ENCODE measurements at places on chromosomes 11 and 22.

- no peak for DNase-seq
Measured at GRCh38 chr22:45172881-45173585, 9.3 kb downstream of the NUP50 start.

DNA sequence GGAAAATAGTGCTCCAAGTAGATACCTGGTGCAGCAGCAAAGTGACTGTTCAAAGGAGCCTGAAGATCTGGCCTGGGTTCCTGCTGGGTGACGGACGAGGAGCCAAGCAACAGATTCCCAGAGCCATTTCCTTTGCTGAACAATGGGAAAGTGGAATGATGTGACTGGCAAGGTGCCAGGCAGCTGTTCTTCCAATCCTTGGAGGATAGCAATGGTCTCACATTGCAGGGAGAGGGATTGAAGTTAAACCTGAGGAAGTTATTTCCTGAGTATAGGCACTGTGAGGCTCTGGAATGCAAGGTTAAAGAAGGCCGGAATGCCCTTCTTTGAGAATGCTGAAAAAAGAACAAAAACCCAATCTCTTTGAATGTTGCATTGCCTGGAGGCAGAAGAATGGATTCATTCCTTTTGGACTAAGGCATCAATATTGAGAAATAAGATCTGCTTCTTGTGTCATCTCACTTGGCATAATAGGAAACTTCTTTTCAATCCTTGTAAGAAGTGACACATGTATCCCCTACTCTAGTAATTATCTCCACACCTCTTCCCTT, 223.8 kb downstream of the BLID start:
- no peak for DNase-seq

- DNase-seq, result no peak
Measured at GRCh38 chr11:94171693-94172440, 43.2 kb downstream of the PANX1 start.

- DNase-seq, result no peak
Measured at GRCh38 chr11:108873941-108874340, 209.1 kb downstream of the DDX10 start.

DNA sequence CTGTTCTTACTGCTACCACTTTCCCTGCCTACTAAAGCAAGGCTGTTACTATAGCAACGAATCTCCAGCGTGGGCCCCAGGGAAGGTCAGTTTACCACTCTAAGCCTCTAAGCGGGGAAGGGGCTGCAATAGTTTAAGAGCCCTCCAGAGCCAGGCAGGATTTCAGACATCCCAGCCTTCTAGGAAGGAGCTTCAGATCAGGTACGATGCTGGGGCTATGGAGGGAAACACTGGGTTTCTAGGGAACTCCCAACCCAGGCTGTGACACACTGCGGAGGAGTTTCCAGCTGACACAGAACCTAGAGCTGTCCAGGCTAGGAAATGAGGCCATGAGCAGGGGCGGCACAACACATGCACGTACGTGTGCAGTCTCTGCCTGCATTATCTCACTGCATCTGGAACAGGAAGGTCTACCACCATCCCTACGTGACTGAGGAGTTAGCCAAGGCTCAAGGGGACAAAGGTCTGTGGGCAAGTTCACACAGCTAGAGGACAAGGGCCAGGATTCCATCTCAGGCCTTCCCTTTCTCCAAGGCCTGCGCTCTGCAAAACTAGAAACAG, 20.4 kb downstream of the HPS4 start:
- no peak for DNase-seq

- DNase-seq, result no peak
Measured at GRCh38 chr11:72221386-72222075, 3.0 kb upstream of the INPPL1 start.

GRCh38 chr22:25969286-25969685, 200.0 kb upstream of the SEZ6L start:
- DNase-seq, result no peak

- no peak for DNase-seq
Measured at GRCh38 chr11:1824221-1825038, 10.4 kb upstream of the SYT8 start.

- DNase-seq, result no peak
Measured at GRCh38 chr11:551596-551995, 8.9 kb downstream of the LMNTD2 start.

DNA sequence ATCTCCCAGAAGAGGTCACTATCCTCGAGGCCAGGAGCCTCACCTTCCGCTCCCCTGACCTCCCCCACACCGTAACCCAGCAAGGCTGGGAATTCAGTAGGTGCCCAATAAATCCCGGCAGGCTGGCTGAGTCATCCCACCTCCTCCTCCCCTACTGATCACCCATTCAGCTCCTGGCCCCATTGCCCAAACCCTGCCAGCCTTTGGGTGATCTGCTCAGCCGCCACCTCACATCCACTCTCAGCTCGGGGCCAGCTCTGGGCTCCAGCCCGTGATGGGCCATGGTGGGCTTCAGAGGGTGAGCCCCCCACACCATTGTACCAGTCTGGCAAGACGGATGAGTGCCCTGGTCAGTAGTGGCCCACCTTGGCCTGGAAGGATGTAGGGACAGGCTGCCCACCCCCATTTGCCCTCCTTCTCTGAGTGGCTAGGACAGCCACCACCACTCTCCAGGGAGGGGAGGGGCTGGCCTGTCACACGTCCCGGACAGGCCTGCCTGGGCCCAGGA, 8.2 kb downstream of the TRPM5 start:
- DNase-seq, result no peak

- no peak for DNase-seq
Measured at GRCh38 chr22:27802346-27803073, 954 bp upstream of the MN1 start.

GRCh38 chr22:26281941-26282340, 112.7 kb downstream of the SEZ6L start:
- no peak for DNase-seq

GRCh38 chr11:112769170-112769569, 192.1 kb upstream of the NCAM1 start:
- no peak for DNase-seq

DNA sequence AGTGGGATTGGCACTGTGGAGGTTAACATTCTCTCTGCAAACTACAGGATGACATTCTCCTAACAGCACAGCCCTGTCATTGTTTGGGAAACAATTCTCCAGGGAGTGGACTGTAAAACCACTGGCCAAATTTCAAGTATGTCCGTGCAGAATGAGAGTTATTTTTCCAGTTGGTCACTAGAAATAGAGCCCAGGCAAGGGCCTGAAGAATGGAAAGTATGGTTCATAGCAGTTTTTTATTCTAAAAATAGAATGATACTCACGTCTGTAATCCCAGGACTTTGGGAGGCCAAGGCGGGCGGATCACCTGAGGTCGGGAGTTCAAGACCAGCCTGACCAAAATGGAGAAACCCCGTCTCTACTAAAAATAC, 39.0 kb upstream of the CD44 start:
- no peak for DNase-seq

DNA sequence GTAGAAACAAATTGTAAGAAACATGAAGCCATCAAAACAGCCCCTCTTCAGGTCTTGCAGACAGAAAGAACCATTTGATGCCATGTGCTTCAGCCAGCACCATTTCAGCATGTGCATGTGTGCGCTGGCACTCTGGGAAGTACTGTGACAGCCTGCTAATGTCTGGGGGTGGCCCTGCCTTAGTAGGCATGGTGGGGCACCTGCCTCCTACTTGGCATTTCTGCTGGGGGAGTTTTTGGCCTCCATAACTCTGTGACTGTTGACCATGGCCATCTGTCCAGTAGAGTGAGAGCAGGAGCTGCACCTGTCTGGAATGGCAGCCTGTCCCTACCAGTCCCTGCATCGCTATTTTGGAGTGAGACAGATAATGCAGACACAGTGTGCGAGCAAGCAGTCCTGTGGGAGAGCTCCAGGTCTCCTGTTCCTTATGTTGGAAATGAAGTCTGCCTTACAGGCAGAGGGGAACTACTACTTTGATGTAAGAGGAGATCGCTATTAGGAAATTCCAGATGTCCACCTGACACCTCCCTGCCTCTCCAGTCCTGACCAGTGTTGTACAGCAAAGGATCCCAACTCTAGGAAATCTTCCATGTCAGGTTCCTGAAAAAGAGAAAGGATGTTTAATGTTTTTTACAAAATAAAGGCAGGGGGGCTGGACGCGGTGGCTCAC, 102.5 kb downstream of the ATXN10 start:
- DNase-seq, result no peak
